ENCODE measurements at places on chromosomes 6 and 20.

DNA sequence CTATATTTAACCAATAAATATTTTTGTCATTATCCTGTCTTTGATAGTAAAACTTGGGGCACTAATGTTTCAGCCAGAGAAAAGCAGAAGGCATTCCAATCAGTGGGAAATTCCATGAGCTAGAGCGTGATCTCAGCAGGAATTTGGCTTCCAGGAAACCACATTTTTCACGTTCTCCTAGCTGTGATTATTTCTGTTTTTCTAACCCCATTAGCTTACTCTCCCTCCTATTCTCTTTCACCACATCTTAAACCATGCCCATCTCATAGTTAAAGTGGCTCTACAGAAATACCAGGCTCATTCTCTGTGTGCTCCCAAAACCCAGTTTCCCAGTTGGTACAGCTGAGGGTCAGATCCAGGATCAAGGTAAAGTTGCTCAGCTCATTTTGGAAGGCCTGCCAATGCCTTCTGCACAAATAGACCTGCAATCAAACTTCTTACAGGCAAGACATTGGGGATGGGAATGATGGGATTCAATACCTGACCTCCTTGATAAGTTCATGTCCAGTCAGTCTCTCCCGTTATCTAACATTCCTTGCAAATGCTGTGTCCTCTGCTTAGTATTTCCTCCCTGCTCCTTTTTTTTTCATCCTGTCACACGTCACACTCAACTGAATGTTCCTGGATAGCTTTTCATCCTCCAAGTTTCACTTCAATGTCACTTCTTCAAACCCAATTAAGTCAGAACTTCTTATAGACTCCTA lies 33.1 kb upstream of the TMEM30A start:
- no peak for DNase-seq

- no peak for DNase-seq
These were observed 17.1 kb downstream of the RPRD1B start for GRCh38 chr20:38050686-38051085.

DNA sequence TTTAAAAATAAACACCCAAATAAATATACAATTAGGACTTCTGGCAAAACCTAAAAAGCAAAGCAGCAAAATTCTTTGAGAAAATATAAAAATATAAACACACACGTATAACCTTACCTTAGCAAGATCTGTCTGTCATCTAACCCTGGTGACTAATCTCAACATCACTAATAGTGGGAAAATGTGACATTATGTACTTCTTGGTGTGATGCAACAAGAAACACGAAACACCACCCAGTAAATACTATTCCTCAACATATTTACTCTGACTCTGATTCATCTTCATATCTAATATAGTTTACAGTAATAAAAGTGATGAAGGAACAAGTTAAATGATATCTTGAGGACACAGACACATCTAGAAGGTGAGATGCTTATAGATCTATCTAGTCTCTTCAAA lies 332.6 kb upstream of the MANEA start:
- DNase-seq: no peak

GRCh38 chr6:53322188-53323029 lies 26.3 kb downstream of the ELOVL5 start:
- DNase-seq: no peak

DNA sequence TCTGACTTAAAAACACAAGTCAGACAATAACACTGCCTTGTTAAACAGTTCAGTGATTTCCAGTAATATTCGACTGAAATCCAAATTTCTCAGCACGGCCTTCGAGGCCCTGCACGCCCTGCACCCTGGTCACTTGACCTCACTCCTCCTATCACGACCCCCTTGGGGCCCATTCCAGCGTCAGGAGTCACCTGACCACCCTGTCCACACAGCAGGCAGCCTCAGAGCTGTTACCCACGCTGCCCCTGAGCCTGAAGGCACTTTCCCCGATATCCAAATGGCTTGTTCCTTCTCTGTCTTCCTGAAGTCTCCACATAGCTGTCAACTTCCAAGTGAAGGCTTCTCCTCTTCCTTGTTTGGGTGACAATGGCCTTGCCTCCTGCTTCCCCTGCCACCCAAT lies 33.1 kb upstream of the SMOC2 start:
- DNase-seq: peak; percentile 23

GRCh38 chr20:62534526-62535221 lies 58.9 kb upstream of the GATA5 start:
- no peak for DNase-seq

GRCh38 chr6:33181141-33181540 lies 11.1 kb downstream of the COL11A2 start:
- no peak for DNase-seq

GRCh38 chr6:113643407-113643770 lies 213.8 kb upstream of the MARCKS start:
- DNase-seq: no peak

DNA sequence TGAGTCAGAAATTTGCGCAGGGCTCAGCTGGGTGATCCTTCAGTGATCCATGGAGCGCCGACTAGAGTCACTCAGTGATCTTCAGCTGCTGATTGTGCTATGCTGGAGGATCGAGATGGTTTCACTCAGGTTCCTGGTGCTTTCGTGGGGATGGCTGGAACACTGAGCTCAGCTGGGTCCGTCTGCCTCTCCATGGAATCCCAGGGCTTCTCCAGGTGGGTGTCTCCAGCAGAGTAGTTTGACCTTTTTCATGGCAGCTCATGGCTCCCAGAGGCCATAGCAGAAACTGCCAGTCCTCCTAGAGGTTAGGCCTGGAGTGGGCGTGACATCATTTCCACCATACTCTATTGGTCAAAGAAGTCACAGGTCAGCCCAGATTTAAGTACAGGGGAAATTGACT lies 88.8 kb upstream of the SIRPA start:
- DNase-seq: peak; percentile 26

DNA sequence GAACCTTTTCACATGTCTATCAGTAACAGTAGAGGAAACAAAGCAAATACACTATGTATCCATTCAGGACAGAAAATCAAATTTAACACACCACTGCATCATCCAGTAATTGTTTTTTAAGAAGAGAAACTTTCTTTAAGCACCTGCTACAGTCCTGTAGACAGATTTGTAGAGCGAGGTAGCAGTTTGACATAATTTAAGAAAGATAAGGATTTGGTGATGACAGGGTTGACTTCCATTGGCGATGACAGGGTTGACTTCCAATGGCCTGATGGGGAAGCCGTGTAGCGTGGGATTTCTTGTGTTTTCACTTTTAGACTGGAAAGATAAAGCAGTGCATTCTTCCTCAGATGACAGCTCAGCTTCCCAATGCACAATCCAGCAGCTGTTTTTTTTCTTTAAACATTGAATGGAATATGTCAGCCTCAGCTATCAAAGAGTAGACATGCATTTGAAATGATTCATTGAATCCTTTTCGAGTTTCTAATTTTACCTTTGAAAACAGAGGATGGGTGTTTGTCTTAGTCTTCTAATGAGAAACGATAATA lies 68.5 kb downstream of the ECT2L start:
- DNase-seq: no peak

GRCh38 chr6:115798229-115798628 lies 262.5 kb downstream of the FRK start:
- DNase-seq: no peak

Data from left lobe of liver (tissue), 2 donors.